ENCODE measurements at places on chromosomes 2 and 18.
A peak's percentile ranks its signal among the peaks of the same experiment; 100 is the strongest.

- no peak for DNase-seq
Observed at GRCh38 chr2:237196409-237196808, 110.7 kb downstream of the COPS8 start.

DNA sequence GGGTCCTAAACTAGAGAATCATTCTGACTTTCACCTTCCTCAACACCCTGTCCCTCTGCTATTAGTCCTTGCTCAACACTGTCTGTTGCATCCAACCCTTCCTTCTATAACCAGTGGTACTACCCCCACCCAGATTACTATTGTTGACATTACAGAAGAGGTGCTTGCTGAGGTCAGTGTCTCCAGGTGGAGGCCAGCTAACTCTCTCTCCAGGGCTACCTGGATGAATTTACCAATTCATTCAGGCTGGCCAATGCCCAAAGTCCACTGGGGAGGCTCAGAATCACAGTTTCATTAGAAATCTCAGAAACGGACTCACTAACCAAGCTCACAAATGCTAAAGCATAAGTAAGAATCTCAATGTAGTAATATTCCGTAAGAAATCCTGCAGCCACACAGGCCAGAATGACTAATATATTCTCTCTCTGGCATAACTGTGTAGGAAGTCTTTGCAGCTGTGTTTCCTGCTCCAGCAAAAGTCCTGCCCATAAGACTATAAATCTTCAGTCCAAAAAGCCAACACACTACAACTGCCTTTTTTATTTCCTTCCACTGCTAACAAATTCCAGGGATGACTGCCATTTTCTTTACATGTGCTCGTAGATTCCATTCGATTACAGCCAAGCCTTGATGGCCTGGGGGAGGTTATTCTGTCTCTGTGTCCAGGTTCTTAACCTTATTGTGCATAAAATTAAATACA lies 10.0 kb upstream of the TTR start:
- DNase-seq, result no peak

DNA sequence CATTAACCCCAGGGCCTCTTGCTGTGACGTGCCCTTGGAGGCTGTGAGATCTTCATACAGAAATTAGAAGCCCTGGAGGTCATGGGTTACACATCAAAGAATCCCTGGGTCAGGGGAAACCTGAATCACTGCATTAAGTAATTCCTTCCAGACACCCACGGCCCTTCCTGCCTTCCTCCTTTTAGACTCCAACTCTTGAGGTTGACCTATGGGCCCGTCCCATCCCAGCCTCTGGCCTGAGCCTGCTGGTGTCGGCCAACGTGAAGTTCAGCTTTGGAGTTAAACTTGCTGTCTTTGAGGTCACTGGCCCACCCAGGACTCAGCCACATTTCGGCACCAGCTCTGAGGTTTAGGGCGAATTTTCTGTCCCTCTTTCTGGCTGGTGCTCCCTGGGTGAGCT lies 198.3 kb downstream of the ACKR3 start:
- DNase-seq, result no peak

DNA sequence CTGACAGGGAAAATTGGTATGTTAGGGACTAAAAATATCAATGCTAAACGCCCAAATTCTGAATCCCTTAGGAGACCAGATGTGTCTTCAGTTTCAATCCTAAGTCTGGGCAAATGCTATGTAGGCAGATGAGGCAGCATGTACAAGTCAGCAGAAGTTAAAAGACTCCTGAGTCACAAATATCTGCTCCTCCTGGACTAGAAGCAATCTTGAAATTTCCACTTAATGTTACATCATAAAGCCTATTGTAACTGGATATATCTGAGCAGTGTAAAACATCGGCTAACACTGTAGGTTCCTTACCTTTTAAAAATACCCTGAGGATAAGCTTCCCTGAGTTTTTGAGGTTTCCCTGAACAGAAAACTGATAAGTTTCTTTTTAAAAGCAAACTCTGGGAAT lies 1087.6 kb upstream of the PIK3C3 start:
- DNase-seq, result no peak

- peak; percentile 45 for DNase-seq
Observed at GRCh38 chr18:62486290-62486964, 36.4 kb upstream of the ZCCHC2 start.

- DNase-seq, result no peak
Observed at GRCh38 chr2:167954495-167954894, 292.9 kb downstream of the STK39 start.

DNA sequence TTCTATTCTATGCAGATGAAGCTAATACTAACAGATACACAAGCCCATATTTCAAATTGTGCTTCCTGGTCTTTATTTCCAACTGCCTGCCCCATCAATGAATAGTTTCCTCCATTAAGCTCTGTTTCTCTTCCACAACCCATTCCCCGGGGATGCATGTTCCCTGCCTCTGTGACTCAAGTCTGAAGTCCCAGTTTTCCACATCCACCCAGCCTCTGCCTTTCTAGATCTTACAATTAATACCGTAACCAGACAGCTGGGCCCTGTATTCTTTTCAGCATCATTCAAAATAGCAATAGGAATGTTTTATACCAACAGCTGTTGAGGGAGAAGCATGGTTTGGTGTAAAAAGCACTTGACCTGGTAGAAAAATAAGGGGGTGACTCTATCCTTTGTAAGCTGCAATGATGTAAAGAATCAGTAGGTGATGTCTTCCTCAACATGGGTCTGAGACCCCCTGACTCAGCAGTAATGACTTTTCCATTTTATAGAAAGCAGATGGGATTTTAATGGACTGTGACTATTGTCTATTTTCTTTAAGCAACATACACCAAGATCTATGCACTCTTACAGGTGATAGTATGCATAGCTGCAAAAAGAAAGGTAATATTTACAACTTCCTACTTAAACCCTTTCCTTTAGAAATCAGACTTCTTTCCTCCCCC lies 46.1 kb upstream of the DAPL1 start:
- no peak for DNase-seq

DNA sequence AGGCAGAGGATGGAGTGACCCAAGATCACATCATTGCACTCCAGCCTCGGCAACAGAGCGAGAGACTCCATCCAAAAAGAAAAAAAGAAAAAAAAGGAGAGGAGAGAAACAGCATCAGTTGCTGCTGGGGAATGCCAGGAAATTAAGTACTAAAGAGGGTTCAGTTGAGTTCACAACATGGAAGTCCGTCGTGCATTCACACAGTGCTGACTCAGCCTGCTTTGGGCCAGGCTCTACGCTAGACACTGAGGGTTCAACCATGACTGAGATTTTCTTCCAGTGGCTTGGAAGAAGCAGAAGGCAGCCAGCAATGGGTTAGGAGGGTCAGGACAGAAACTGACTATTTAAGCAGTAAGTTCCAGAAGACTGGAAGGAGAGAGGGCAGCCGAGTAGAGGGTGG lies 108.8 kb downstream of the FMNL2 start:
- DNase-seq, result no peak

DNA sequence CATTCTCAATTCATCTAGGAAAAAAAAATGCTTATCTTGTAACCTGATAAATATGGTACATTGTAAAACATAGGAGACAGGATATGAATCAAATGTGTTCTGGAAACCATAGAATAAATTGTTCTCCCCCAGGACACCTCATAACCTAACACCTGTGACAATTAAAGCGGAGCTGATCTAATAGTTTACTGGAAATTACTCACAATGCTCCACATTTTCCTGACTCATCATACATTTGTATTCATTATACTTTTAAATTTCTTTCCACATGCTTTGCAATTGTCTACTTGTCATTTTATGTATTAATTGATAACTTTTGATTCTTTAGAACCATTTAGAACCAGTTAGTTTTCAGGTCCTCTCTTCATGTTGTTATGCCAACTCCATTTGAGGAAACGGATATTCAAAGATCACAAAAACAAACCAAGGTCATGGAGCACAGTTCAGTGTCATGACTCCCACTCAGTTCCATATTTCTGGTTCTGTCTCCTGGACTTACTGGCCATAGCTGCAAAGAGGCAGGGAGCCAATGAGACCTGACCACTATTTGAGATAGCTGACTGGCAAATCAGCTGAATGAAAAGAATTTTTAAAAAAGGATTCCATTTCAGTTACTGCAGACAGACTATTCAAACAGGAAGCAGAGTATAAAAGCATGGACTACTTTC lies 128.5 kb downstream of the CALCRL start:
- no peak for DNase-seq

DNA sequence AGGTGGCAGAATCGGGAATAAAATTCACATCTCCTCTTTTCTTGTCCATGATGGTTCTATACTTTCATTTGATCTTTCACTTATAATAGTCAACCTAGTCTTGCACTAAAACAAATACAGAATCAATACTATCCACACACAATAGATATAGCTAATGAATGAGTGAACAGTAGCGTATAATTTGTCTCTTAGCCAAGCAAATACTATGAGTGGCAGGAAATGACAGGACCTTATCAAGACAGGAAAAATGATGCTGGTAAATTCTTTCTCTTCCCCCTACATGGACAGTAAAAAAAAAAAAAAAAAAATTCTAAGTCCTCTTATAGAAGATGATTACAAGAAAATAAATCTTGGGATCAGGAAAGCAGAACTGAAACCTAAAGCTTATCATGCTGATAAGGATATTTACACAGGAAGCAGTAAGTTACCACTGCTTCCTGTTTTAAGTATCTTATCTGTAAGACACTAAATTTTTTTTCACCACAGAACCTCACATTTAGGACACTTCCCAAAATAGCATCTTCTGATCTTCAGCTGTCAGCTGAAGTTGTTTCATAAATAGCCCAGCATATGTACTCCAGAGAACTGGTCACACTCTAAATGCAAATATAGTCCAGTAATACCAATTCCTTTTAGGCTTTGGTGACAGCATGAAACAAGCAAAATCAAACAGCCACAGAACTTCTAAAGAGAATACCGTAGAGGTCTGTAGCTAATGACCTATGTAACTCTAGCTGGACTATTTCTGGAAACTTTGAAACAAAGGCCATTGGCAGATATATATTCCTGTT lies 27.0 kb downstream of the IRS1 start:
- DNase-seq, result no peak

- DNase-seq, result no peak
Observed at GRCh38 chr2:74755386-74755785, 78.5 kb upstream of the HK2 start.

DNA sequence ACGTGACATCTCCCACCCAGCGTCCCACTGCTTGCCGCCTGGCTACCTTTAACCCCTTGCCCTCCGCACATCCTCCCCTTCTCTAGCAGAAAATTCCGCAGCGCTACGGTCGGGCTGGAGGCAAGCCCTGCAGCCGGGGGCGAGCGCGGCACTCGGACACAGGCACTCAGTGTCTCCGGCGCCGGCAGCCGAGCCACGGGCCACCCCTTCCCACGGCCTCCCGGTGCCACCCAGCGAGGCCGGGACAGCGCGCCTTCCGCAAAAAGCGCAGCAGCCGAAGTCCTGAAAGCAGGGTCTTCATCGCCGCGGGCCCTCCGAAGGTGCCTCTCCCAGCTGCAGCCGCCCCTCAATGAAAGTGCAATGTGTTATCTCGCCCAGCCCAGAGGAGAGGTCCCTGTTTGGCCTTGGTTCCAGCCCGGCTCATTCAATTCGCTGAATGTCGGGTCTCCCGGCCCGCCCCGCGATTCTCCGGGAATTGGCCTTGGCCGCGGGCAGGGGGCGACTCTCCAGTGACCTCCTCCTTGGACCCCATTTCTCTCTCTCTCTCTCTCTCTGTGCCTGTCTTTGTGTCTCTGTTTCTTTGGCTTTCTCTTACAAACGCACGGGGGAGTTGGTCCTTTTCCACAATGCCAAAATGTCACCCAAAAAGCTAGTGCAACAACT lies 1.1 kb downstream of the DLGAP1 start:
- no peak for DNase-seq
